Retinal pigment epithelial cell (primary cell): ENCODE measurements at places on chromosomes 12 and 14.

- no peak for DNase-seq
Observed at GRCh38 chr12:127304751-127305725, 961.9 kb upstream of the TMEM132C start.

DNA sequence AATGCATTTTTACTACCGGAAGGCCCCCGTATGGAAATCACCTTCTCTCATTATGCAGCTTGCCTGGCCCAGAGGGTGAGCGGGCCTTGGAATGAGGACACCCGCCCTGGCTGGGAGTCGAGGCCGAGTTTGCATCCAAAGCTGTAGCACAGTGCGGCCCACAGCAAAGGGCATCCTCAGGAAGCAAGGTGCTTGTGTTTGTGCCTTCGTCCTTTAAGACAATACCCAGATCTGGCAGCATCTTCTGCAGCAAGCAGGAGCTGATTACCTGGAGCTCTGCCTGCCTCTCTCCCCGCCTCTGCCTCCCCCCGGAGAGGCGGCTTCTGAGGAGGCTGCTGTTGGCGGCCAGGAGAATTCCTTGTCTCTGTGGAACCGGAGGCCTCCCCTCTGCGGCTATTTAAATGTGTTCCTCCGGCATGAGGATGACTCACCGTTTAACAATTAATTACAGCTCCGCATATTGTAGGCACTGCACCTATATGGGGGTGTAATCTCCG is 145.3 kb downstream of the CACNA1C start:
- no peak for DNase-seq

- no peak for DNase-seq
Observed at GRCh38 chr14:73344319-73344718, 107.0 kb downstream of the PAPLN start.

DNA sequence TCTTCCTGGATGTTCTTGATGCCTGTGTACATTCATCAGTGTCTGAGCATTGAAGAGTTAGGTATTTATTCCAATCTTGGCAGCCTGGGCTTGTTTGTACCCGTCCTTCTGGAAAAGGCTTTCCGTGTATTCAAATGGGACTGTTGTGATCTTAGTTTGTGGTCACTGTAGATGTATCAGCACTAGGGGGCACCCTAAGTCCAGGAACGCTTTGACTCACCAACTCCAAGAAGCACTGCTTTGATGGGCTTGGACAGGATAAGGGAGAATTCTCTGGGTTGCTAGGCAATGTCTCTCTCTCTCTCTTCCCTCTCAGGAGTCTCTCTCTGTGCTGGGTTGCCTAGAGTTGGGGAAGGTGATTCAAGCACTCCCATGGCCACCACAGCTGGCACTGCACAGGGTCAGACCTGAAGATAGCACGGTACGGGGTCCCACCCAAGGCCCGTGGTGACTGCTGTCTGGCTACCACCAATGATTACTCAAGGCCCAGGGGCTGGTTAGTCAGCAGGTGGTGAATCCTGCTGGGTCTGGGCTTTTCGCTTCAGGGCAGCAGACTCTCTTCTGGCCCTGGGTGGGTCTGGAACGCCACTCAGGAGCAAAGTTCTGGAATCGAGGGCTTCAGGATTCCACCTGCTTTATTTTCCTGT is 211.1 kb upstream of the RGS6 start:
- DNase-seq: no peak

- peak; percentile 69 for DNase-seq
Observed at GRCh38 chr14:89911010-89911919, 43.3 kb downstream of the EFCAB11 start.

DNA sequence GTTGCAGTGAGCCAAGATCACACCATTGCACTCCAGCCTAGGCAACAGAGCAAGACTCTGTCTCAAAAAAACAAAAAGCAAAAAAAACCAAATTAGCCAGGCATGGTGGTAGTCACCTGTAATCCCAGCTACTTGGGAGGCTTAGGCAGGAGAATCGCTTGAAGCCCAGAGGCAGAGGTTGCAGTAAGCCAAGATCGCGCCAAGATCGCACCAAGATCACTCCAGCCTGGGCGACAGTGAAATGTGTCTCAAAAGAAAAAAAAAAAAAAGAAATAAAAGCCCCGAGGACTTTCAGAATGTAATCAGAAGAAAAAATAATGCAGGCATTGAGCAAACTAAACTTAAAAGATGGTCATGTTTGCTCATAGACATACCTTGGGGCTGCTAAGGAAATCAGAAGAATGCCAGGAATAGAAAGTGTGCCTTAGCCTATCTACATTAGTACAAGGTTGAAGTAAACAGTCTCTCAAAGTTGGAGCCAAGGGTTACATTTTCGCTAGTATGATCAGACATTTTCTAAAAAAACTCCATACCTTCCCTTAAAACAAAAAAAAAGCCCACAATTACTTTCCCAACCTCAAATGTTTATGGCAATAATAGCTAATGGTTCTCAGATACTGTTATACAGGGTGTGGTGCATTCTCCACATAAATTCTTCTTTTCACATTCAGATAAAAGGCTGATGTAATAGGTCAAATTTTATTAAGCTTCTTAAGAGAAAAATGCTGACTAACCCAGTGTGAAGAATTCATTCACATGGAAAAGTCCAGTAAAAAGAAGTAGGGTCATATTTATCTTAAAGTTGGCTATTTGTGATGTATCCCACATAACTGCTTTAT is 15.8 kb downstream of the DTD2 start:
- peak; percentile 87 for DNase-seq

DNA sequence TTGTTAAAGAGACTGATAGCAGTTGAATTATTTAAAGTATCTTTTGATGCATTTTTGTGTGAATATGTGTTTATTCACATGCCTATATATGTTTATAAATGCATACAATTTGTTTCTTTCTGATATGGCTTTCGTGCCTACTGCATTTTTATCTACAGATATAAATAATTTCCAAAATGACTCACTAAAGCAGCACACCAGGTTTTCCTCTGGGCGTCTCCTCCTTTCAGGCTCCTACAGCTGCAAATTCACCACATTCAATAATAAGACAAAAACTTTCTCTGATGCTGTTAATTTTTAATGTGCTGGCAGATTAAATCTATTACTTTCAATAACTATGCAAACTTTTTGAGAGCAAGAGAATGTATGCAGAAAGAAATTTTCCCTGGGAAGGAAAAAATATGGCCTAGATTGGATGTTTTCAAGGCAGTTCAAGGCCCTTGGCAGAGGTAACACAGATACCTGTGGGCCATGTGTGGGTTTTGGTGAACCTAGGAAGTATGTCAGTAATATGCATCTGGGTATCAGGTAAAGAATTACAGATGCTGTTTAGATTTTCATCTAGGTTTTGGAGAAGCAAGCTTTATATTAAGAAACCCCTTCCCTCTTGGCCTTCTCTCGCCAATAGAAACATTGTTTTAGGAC is 381.8 kb downstream of the EGLN3 start:
- DNase-seq: no peak

GRCh38 chr14:47596232-47596631 is 79.2 kb downstream of the MDGA2 start:
- no peak for DNase-seq

DNA sequence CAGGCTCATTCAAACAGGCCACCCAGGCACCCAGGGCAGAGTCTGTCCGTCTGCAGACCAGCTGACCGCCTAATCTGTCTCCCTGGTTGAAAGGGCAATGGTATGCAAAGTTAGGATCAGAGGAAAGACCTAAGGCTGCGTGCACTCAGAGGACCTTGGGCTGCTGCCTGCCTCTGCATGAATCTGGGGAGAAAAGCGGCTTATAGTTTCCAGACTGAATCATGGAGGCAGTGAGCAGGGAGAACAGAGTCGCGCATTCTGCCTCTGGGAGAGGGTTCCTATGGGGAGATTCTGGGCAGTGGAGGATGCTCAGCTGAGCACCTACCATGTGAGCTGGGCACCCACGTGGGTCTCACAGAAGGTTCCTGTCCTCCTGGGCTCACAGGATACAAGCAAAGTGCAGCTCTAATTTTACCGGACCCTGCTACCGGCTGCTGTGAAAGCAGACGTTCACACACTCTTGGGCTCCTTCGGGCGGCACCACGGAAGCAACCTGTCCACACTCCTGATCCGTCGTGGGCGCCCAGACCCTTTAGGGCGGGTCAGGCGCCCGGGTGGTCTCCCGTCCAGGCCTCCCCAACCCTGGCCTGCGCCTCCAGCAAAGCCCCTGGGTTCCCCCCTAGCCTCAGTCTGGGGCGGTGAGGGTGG is 772 bp downstream of the SCARB1 start:
- peak; percentile 46 for DNase-seq

GRCh38 chr12:48420039-48420775 is 52.2 kb upstream of the ANP32D start:
- peak; percentile 47 for DNase-seq

DNA sequence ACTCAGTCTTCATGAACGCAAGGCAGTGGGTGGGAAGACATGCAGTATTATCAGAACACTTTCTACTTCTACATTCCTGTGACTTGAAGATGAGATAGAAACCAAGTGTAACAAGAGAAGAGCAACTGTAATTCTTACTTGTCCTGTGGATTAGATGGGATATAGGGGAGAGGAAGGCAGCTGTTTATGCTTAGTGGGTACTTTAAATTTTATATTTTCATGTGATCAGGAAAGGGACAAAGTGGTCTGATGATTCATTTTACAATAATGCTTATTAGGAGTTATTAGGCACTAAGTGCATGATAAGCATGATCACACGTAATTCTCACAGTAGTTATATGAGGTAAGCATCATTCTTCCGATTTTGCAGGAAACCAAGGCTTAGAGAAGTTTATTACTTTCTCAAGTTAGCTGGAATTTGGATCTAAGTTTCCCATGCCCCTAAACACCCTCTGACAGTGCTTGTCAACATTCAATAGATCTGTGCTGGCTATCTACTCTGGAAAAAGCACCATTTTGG is 52.7 kb downstream of the PTGER2 start:
- DNase-seq: peak; percentile 90

DNA sequence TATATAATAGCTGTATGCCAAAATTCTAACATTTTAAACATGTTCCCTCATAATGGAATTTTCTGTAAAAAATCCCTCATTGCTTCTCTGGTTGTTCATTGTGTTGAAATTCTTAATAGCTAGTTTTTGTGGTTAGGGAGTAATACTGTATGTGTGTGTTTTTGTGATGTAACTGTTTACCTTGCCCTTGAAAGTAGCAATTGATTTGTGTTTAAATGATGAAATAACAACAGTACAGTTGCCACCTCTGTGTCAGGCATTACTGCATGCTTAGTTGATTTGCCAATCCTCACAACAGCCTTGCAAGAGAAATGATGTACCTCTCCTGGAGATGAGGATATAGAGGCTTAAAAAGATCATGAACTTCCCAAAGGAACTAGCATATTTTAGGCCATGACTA is 94.9 kb downstream of the DAAM1 start:
- no peak for DNase-seq

GRCh38 chr14:94953541-94954260 is 183.8 kb upstream of the GSC start:
- DNase-seq: no peak

DNA sequence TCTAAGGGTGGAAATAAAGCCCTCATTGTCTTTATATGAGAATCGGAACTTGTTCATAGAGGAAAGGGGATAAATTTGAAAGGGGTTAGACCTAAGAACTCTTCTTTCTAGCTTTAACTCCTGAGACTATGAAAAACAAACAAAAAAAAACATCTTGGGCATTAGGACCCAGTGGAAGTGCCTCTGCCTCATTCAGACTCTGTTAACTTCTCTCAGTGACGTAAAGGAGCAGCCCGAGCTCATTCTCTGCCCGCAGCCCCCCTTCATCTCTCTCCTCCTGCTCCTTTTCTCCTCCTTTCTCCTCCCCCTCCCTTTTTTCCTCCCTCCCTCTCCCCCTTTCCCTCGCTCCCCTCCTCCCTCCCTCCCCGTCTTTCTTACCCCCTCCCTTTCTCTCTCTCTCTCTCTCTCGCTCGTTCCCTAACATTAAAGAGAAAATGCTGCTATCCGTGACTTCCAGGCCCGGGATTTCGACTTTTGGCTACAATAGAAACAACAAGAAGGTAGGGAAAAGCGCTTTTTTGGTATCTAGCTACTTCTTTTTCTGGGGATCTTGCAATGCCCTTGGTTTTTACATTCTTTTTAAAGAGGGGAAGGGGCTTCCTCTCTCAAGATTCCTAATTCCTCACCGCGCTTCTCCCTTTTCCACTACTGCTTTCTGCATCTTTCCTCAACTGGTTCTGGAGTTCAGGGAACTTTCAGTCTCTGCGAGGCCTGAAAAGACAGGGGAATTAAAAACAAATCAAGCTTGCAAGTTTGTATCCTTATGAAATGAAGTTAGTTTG is at the start of gene RBMS2:
RBMS2 (plus strand) TSS at position 231 of the 782 bp plus-strand sequence; CDS start at position 435, 204 bp downstream.
- DNase-seq: peak; percentile 80

DNA sequence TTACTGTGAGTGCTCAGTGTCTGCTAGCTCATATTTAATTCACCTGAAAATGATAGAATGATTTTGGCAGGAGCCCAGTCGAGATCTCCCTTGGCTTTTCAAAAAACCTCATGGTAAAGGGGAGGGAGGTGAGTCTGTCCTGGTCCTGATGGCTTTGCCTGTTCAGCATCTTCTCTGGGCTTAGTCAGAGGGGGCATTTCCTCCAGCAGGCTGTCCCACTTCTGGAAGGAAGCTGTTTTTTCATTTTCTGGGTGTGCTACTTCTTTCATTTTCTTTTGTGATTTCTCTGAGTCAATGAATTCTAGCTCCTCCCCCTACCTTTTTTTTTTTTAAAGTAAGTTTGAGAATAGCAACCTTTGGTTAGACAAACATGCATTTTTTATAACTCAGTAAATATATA is 58.8 kb downstream of the TMX1 start:
- no peak for DNase-seq

DNA sequence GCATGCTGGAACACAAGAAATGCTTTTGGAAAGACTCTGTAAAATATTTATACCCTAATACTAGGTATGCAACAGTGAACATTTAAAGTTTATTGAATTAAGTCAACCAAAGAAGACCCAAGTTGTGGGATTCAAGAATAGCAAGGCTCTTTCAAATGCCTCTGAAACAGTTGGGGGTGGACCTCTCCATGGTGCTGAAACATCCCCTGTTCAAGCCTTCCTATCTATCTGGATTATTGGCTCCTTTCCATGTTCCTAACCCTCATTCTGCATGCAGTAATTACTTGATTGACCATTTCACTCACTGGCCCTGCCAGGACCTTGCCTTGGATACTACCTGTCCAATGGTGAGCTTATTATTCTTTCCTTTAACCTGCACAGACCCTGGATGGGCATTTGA is 349.7 kb downstream of the NRXN3 start:
- DNase-seq: no peak

- no peak for DNase-seq
Observed at GRCh38 chr14:20662968-20663732, 21.2 kb upstream of the RNASE4 start.

GRCh38 chr12:10842862-10843261 is 6.4 kb downstream of the PRR4 start:
- no peak for DNase-seq

DNA sequence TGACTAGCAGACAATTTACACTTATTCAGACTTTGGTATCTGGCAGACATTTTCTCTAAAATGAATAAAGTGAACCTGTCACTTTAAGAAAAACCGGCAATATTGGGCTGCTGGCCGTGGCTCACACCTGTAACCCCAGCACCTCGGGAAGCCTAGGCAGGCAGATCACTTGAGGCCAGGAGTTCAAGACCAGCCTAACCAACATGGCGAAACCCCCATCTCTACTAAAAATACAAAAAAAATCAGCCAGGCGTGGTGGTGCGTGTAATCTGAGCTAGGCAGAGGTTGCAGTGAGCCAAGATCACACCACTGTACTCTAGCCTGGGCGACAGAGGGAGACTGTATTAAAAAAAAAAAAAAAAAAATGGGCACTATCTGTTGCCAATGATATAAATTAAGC is 11.5 kb downstream of the DUSP16 start:
- DNase-seq: no peak
